ENCODE measurements at places on chromosomes 5 and 9.

- DNase-seq: no peak
Observed at GRCh38 chr5:115377468-115378217, 81.2 kb upstream of the CCDC112 start.

GRCh38 chr5:112915831-112916230 is 6.2 kb downstream of the REEP5 start:
- DNase-seq: no peak

DNA sequence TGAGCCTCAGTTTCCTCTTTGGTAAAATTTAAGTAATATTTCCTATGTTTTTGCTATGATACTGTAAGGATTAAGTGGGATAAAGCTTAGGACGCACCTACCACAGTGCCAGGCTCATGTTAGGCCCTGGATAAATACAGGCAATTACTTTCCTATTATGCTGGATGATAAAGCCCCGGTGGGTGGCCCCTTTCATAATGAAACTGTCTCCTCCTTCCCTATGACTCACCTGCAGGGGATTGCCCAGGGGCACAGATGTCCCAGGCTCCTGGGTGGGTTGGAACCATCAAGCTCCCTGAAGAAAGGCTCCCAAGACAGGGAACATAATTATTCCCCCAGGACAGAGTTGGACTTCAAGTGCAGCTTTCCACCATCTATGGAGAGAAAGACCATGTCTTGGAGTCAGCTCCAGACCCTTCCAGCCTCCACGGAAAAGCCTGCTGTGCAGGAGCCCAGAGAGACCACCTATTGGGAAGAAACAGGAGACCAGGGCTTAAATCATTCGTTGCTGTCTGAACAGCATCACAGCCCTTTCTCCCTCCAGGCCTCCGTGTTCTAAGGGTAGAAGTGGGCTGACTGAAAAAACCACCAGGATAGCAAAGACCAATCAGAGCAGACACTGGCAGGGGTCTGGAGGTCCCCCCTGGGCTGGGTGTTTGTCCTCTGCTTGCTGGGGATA is 43.2 kb upstream of the FOXE1 start:
- DNase-seq: no peak

DNA sequence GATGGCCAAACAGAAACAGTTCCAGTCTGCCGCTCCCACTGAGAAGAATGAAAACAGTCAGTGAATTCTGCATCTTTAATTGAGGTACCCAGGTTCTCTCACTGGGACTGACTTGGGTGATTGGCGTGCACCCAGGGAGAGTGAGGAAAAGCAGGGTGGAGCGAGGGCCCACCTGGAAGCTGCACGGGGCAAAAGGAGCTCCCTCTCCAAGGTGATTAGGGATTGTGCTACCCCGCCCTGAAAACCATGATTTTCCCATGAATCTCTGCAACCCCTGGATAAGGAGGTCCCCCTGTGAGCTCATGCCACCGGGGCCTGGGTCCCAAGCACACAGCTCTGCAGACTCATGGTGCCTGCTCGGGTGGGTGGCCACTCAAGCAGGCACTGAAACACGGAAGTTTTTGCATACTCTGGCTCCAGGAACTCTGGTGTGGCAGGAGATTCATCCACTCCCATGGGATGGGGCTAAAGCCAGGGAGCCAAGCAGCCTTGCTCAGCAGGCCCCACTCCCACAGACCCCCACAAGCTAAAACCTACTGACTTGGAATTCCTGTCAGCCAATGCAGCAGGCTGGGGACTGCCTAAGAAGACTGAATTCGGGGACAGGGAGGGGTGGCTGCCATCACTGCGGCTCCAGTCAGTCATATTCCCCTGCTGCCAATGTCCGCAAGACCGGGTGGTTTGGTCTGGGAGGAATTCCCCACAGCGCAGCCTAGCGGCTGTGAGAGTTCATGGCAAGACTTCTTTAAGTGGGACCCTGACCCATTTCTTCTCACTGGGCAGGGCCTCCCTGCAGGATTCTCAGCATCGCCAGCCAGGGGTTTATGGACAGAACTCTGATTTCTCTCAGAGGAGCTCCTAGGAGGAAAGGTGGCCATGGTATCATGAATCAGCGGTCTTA is 652.2 kb upstream of the RGMB start:
- DNase-seq: no peak

- no peak for DNase-seq
Observed at GRCh38 chr5:95380103-95380628, 11.0 kb upstream of the FAM81B start.

GRCh38 chr5:139658928-139659667 is 10.9 kb downstream of the CXXC5 start:
- DNase-seq: no peak

DNA sequence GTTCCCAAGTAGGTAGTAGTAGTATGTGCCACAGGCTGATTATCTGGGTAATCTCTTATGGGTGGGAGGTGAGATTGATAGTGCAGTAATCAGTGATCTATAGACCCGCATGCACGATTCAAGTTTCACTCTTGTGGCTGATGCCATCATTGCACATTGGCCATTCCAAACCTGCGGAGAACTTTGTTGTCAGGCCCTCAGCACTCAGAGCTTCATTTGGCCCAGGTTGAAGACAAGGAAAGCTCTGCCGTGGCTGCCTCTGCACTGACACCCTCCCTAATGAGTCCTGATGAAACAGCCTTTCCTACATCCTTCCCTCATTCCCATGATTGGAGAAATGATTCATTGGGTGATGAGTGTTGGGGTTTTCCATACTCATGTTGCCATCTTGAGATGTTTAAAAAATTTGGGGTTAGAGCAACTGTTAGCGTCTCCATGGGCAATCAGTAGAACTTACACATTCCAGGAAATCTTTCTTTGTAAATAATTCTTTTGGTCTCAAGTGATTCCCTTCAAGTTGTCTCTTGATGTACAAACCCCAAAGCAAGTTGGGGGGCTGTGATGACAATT is 22.9 kb downstream of the PROP1 start:
- no peak for DNase-seq

- DNase-seq: no peak
Observed at GRCh38 chr5:14054965-14055963, 87.9 kb upstream of the TRIO start.

DNA sequence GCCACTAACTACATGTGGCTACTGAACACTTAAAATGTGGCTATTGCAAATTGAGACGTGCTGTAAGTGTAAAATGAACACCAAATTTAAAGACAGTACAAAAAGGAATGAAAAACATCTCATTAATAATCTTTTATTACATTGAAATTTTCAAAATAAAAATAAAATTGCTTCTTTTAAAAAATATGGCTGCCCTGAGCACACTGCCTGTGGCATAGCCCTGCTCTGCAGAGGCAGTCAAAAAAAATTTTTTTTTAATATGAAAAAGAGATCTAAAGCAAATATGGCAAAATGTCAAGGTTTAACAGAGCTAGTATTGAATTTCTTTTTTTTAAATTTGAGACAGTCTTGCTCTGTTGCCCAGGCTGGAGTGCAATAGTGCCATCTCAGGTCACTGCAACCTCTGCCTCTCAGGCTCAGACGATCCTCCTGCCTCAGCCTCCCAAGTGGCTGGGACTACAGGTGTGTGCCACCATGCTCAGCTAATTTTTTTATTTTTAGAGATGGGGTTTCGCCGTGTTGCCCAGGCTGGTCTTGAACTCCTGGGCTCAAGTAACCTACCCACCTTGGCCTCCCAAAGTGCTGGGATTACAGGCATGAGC is 25.6 kb downstream of the CARNMT1 start:
- DNase-seq: no peak

GRCh38 chr5:130164966-130165365 is 260.7 kb downstream of the CHSY3 start:
- no peak for DNase-seq

GRCh38 chr5:139950436-139950835 is 92.7 kb downstream of the NRG2 start:
- no peak for DNase-seq

Measured in activated CD4-positive, CD25-positive, alpha-beta regulatory T cell treated with anti-CD3 and anti-CD28 coated beads, Interleukin-2, amount 50 U/mL, for 72 hours (primary cell).